Stimulated activated effector memory CD8-positive, alpha-beta T cell treated with anti-CD3 and anti-CD28 coated beads, Interleukin-12 subunit alpha, Interleukin-12 subunit beta, amount 100 ng/mL, for 72 hours (primary cell): ENCODE measurements at places on chromosomes 4 and X.

- no peak for DNase-seq
Measured at GRCh38 chrX:103823591-103823990, 8.5 kb downstream of the RAB9B start.

- DNase-seq, result no peak
Measured at GRCh38 chr4:164012396-164013027, 518.0 kb downstream of the TMA16 start.

- DNase-seq, result no peak
Measured at GRCh38 chr4:189613207-189613606, 327.5 kb upstream of the FRG1 start.

DNA sequence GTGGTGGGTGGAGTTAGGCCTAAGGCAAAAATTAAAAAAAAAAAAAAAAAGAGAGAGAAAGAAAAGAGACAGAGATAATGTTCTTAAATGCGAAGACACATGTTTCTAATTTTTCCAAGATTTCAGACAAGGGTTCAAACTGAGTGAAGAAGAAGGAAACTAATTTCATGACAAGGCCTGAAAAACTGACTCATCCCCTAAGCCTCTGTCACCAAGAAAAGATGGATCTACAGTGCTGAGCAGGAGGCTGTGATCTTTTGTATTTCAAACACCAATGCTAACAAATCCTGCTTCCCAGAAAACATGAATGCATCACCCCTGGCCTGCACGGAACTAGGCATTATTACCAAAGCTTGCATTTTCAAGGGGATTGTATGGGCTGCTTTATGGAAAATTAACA lies 75.3 kb downstream of the PPARGC1A start:
- DNase-seq, result no peak

- DNase-seq, result no peak
Measured at GRCh38 chrX:35622040-35622439, 176.1 kb upstream of the MAGEB16 start.

DNA sequence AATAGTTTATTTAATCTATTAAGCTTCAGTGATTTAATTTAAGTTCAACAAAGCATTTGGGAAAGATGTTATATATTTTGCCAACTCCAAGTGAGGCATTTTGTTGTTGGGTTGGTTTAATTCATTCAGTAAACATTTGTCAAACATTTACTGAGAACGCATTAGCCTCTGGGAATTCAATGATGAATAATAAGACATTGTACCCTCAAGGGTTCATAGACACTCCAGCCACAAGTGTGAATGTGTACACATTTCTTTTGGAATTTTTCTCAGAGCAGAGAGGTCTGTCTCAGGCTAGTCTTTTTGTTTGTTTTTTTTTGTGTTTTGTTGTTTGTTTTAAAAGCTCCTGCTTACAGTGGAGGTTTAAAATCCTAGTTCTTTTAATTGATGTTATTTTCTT lies 203.9 kb downstream of the SOWAHB start:
- DNase-seq, result no peak

GRCh38 chr4:33911959-33912358 lies 2332.4 kb downstream of the ARAP2 start:
- DNase-seq, result no peak

DNA sequence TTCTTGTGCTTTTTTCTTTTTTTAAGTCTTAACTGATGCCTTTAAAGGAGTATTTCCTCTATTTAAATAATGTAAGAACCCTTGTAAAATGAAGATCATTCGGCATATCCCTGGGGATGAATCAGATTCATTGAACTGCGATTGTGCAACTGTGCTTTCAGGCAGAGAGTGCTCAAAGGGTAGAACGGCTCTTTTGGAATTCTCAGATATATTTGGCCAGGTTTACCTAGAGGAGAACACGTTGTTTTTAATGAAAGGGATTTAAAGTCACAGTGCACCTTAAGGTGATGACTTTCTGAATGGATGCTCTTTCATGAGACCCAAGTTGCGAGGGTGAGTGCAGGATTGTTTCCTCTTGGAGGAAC lies 51.6 kb upstream of the ELOVL6 start:
- no peak for DNase-seq

DNA sequence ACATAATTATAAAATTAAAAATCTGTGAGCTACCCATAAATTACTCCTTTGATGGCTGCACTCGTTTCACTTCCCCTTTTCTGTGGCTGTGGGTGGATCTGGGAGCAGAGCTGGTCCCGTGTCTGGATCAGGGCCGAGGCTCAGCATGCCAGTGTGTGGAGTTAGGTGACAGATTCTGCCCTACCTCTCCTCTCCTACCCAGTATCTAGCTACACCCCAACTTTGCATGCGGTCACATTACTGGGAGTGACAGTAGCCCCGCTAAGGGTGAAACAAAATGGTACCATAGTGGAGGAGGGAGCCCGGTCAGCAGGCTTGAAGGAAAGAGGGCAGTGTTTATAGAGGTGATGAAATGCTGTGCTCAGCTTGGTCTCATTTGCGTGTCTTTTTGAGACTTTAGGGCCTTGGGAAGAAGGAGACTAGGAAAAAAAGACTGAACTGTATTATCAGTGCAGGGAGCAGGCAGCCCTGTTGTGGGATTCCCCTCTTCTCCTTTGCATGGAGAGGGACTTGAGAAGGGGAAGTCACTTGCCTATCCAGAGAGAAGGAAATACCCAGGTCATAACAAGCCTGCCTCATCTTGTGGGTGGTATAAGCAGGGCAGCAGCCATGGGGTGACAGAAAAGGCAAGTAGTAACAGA lies 48.4 kb downstream of the ARHGAP10 start:
- no peak for DNase-seq

GRCh38 chr4:56976837-56977320 lies 527 bp downstream of the NOA1 start:
- DNase-seq, result no peak
